Pancreas (tissue), 10 donors: ENCODE measurements at places on chromosomes 1 and 21. TPM values are rescaled to one million over a fixed set of nuclear protein-coding genes. Genes with fewer than 3 reads are reported as not detected.

- DNase-seq, result no peak
Observed at GRCh38 chr1:232322162-232322734, 307.7 kb downstream of the SIPA1L2 start.

GRCh38 chr1:93815366-93816110 is 63.5 kb downstream of the DNTTIP2 start:
- no peak for DNase-seq

- no peak for DNase-seq
Observed at GRCh38 chr1:106912131-106912530, 144.3 kb upstream of the PRMT6 start.

TMEM52 gene
- 74.7 TPM for total RNA-seq

- no peak for DNase-seq
Observed at GRCh38 chr1:36692465-36693160, 209.9 kb upstream of the CSF3R start.

MYOC gene
- 2.3 TPM for total RNA-seq

GRCh38 chr1:27811741-27812500 is 18.7 kb upstream of the PPP1R8 start:
- no peak for DNase-seq

DNA sequence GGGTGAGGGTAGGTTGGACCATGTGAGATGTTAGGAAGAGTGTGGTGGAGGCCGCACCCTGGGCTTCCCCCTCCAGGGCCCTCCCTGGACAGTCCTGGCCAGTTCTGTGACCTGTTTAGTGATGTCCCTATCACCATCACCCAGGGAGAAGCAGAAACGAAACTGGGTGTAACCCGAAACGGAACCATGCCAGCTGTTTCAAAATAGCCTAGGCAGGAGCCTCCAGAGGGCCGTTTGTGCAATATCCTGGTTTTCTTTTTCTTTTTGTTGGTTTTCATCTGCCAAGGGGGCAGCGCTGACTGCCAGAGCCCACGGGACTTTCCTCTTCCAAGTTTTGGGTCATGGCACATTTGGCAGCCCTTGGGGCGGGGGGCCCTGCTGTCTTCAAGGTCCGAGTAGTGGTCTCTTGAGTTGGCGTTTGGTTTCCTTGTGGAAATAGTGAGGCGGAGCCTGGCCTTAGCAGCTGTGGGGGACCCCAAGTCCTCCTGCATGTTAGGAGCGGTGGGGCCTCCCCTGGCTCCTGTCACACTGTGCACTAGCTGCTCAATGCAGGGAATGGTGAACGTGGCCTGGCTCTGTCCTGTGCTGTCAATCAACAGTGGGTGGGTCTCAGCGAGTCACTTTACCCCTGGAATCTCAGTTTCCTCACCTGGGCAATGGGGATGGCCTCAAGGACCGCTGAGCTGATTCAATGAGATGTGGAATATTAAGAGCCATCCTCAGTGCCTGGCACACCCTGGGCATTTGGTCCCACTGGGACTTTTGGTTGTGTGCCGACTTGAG is 90.7 kb downstream of the ARHGEF10L start:
- DNase-seq, result no peak

- no peak for DNase-seq
Observed at GRCh38 chr1:101448018-101448417, 211.2 kb downstream of the S1PR1 start.

DNA sequence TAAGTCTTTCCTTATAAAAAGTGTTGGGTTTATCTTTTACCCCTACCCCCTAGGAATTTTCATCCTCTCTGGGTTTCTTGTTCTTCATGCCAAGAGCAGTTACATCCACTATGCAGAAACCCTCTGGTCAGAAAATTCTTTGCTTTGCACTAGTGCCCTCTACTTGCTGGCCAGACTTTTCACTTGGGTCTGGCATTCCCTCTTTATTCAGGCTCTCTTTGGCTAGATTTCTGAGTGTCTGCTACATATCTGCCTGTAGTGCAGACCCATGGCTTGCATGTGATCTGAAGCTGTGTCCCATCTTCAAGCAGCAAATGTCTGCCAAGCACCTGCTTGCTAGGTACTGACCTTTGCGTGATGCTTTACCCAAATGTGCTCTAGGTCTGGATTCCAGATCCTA is 237.0 kb downstream of the GPATCH2 start:
- no peak for DNase-seq

CYP4A22 gene
- total RNA-seq, result 0.19 TPM

DNA sequence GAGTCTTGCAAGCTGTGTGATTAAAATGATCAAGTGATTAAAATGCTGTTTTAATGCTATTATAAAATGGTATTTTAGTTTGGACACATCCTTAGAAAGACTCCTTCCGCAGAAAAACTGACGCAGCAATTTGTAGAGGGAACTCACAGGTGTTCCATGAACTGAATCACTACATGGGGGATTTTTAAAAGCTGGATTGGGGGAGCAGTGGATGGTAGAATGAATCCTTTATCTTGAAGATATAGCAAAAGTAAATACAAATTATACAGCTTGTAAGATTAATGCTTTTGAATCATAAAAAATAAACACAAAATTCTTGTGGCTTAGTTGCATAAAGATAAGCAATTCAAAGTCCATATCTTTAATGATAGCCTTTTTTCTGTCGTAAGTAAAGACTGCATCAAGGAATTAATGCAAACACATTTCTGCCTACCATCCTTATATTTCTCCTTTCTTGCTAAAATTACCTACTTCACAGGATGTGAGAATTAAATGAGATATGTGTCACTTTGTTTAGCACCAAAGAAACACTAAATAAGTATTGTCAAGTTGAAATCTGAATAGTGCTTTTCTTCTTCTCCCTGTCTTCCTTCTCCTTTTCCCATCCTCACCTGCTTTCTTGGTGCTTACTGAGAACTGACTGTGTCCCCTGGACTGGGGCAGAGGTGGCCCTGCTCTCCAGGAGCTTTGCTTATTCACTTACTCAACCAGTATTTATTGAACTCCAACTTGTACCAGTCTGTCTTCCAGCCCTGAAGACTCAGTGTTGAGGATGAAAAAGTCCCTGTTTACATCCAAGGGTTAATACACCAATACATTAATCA is 61.5 kb upstream of the F3 start:
- no peak for DNase-seq

- no peak for DNase-seq
Observed at GRCh38 chr1:43636006-43636641, 13.8 kb upstream of the KDM4A start.
